ENCODE measurements at places on chromosomes 13 and 19.

- DNase-seq: no peak
Observed at GRCh38 chr13:98252931-98253470, 75.9 kb upstream of the RNF113B start.

- no peak for DNase-seq
Observed at GRCh38 chr13:113736258-113736731, 22.7 kb upstream of the TMEM255B start.

DNA sequence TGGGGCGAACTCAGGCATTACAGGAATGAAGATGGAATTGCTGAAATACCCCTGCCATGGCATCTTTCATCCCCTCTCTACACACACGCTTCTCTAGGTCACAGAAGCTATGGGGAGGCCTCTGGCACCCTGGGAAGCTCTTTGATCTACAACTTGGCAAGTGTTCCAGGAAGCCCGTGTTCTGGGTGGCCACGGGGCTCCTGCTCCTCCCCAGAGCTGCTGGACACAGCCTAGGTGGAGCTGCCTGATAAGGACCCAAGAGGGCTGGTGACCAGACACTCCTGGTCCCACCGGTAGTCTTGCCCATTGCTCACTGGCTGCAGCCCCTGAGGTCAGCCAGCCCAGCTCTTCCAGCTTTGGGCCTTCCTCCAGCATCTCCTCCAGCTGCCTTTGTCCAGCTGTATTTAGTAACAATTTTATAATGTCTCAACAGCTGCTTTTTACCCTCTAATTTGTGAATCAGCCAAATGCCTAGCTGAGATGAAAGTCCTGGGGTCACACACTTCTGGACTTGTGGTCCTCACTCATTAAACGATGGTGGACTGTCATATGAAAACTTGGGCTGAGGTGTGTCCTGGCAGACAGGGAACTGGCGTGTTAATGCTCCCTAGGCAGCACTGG is 72.8 kb upstream of the SPATA13 start:
- no peak for DNase-seq

- no peak for DNase-seq
Observed at GRCh38 chr13:99812625-99813024, 158.9 kb downstream of the ZIC5 start.

DNA sequence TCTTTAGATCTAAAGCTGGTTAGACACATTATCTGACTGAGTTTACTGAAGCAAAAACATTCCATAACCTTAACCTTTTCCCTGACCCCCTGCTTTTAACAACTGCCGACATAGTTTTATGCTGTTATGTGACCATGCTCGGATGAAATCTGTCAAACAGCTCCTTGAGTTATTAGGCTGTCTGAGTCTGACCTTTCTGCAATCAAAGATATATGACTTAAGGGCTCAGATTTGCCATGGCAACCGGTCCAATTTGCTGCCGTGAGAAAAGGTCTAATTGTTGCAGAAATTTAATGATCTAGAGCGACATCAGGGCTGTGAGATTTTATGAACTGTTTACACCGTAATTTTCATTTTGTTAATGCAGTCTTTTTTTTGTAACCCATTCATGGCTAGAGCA is 61.8 kb downstream of the URI1 start:
- no peak for DNase-seq
